ENCODE measurements at places on chromosomes 5 and 9.

GRCh38 chr9:98067184-98067583 lies 10.7 kb downstream of the NANS start:
- no peak for DNase-seq

- no peak for DNase-seq
Measured at GRCh38 chr5:133457439-133458355, 154.6 kb downstream of the FSTL4 start.

DNA sequence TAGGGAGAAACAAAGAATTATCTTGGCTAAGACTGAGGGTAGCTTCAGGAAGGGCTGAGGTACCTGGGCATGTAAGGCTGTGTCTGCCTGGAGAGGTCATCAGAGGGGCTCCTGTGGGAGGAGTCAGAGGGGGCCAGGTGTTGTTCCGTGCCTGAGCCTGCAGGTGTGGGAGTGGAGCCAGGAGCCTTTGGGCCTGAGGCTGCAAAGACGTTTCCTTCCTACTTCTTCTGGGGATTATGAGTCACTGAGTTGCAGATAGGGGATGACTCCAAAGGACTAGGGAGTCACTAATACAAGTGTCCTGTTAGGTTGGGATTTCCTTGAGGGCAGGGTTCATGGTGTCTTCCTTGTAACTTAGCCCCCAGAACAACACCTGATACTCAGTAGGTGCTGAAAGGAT lies 391.1 kb downstream of the ARHGEF28 start:
- DNase-seq, result no peak

- DNase-seq, result no peak
Measured at GRCh38 chr5:110475529-110475928, 250.9 kb downstream of the TMEM232 start.

- DNase-seq, result no peak
Measured at GRCh38 chr9:21936161-21936560, 58.0 kb downstream of the CDKN2A start.

- no peak for DNase-seq
Measured at GRCh38 chr9:3648722-3649246, 123.0 kb upstream of the RFX3 start.

DNA sequence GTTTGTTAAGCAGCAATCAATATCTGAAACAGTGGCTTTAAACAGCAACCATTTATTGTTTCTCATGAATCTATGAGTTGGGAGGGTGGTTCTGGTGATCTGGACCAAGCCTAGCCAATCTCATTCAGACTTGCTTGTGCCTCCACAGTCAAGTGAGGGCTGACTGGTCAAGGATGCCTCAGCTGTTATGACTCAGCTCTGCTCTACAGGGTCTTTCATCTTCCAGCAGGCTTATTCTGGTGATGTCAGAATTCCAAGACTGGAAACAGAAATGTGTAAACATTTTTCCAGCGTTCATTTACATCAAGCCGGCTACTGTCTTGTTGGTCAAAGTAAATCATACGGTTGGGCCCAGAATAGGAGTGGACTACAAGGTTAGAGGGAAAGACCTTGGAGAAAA lies 2.5 kb upstream of the PIP5K1B start:
- DNase-seq, result no peak

DNA sequence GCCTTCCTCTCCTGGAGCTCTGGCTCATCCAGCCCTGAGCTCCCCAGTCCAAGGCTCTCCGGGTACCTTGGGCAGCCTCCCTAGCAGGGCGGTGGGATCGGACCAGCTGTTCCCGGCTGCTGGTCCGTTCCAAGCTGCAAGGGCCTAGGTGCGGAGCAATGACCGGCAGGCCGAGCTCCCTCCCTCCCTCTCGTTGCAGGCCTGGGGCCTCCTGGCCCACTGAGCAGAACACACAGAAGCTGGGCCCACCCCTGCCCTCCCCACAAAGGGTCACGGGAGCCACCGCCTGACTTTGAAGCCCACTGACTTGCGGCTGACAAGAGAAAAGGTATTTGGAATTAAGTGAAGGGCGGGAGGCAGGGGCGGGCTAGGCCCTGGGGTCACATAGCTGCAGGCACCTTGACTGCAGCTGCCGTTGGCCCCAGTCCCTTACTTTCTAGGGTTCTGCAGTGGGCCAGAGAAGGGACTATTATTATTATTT lies 104.7 kb upstream of the IER5L start:
- DNase-seq, result no peak

- DNase-seq, result no peak
Measured at GRCh38 chr5:94847726-94848125, 229.3 kb downstream of the SLF1 start.

GRCh38 chr5:146040527-146040926 lies 64.8 kb downstream of the PLAC8L1 start:
- no peak for DNase-seq

DNA sequence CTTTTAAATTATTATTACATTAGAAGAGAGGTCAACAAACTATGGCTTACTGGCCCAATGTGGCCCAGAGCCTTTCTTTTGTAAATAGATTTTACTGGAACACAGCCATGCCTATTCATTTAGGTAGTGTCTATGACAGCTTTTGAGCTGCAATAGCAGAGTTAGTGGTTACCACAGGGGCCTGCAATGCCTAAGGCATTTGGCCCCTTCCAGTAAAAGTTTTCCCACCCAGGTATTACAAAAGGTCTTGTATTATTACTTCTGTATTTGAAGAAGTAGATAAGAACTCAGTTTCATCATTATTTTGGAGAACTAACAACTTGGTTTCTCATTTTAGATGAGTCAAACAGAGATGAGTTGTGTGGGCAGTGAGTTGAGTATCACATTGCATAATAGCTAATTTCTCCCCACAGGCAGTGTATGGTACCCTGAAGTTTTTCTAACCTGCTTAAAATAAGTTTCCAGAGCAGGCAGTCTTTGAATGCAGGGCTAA lies 9.5 kb downstream of the MTRR start:
- no peak for DNase-seq

DNA sequence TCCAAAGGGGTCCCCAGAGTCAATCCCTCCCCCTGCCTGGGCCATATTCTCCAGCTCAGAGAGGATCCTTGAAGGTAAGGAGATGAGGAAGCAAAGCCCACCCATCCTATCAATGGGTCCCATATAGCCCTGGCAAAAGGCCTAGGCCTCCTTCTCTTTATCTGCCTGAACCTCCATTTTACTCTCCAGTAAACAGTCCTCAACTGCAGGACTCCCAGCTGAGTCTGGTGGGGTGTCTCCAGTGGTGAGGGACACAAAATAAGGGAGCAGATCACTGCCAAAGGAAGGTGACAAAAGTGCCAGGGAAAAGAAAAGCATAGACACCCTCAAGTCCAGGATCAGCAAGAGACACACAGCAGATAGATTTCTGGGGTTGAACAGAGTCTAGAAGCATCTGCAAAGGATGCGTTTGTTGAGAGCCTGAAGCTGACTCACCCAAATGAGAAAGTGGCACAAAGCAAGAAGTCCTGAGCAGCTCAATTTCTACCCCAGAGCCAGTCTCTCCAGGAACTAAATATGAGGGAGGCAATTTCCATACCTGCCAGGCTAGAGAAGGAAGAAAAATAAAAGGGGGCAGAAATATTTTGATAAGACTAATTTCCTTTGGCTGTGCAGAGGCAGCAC lies 2.7 kb upstream of the EBF1 start:
- no peak for DNase-seq

DNA sequence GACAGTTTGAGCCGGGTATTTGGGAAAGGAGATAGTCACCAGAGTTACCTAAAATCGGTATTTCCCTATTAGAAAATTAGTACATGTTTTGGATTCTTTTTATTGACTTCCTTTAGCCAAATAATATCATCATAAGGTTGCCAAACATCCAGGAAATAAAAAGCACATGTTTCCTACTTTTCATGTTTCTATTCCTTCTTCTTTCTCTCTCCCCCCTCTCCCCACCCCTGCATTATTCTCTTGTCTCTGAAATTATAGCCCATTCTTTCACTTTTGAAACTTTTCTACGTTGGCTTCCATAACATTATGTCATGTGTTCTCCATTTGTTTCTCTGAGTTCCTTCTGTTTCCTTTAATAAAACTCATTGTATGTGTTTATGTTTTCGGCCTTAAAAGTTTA lies 161.9 kb downstream of the ALDH1A1 start:
- DNase-seq, result no peak

DNA sequence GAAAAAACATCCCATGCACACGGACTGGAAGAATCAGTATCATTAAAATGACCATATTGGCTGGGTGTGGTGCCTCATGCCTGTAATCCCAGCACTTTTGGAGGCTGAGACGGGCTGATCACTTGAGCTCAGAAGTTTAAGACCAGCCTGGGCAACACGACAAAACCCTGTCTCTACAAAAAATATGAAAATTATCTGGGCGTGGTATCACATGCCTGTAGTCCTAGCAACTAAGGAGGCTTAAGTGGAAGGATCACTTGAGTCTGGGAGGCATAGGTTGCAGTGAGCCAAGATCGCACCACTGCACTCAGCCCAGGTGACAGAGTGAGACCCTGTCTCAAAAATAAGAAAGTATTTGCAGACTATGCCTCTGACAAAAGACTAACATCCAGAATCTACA lies 68.4 kb downstream of the TTC39B start:
- DNase-seq, result no peak

- DNase-seq, result no peak
Measured at GRCh38 chr9:5876711-5877110, 14.0 kb upstream of the MLANA start.

DNA sequence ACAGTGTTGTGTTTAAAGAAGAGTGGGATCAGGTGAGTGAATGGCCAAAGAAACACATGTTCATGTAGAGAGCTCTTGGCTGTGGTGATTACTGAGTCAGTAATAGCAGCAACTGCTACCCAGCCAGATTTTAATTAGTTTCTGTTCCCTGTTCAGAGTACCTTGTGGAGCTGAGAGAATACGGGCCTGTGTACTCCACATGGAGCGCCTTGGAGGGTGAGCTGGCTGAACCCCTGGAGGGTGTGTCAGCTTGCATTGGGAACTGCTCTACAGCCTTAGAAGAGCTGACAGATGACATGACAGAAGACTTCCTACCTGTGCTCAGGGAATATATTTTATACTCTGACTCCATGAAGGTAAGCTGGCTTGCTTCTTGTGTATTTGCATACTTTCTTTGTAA lies 52.3 kb downstream of the SLC46A2 start:
- no peak for DNase-seq

- DNase-seq, result no peak
Measured at GRCh38 chr9:121901616-121902015, 191.5 kb downstream of the TTLL11 start.

- DNase-seq, result peak; percentile 70
Measured at GRCh38 chr5:173293817-173294672, 34.2 kb downstream of the STC2 start.

GRCh38 chr9:72039532-72039931 lies 20.9 kb downstream of the C9orf57 start:
- DNase-seq, result no peak

DNA sequence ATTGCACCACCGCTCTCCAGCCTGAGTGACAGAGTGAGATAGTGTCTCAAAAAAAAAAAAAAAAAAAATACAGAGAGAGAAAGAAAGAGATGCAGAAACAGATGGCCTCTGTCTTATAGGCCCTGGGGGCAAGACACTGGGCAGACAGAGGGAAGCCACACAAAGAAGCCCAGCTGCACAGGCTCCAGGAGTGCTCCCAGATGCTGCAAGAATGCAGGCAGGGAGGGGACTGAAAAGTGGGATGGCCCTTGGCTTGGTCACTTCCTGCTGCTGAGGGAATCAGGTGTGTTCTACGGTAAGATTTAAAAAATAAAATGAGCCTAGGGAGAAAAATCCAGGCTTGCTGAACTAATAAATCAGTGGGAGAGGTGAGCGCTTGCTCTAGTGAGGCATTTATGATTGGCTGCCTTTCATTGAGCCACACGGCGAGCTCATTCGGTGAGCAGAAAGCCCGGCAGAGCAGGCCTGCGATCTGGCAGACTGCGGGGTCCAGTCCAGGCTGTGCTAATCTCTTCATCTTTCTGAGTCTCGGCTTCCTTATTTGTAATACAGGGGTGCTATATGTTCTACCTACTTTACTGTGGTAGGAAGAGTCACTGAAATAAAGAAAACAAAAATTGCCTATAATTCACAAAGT lies 80.6 kb downstream of the RAD23B start:
- no peak for DNase-seq

- DNase-seq, result no peak
Measured at GRCh38 chr9:117340422-117340821, 74.4 kb downstream of the ASTN2 start.

GRCh38 chr5:158155067-158155466 lies 296.1 kb upstream of the CLINT1 start:
- no peak for DNase-seq

- DNase-seq, result no peak
Measured at GRCh38 chr9:97075289-97075985, 36.5 kb upstream of the CTSV start.

DNA sequence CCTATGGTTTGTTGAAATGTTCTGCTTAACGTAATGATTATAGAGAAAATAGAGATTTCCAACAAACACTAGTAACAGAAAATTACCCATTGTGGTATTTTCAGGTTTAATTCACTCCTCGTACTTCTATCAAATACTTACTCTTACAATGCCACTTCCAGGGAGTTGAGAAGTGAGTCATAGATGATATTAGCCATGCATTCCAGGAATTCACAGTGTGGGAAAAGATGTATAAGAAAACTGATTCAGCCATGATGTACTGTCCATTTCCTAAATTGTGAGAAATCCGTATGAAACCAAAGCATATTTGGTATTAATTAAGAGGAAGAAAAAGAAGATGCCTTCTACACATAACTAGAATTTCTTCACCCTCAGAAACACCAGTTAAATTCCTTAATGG lies 1854.6 kb upstream of the WWC1 start:
- DNase-seq, result no peak

DNA sequence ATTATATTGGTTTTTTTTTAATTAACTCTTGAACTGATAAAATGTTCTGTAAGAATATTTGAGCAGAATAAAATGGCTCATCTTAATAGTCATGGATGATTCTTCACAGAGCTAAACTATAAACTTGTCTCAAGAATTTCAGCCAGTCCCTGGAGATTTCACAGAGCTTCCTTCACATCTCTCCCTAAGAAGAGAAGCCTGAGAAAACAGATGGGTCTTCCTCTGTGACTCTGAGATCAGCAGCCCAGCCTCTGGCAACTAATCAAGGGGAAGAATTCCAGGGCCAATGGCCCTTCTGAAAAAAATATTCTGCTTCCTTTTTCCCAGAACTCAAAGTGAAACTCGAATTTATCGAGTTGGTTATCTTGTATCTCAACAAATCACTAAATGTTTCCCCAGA lies 122.2 kb upstream of the ITGA1 start:
- no peak for DNase-seq

- DNase-seq, result no peak
Measured at GRCh38 chr9:20838218-20838617, 154.2 kb downstream of the FOCAD start.

GRCh38 chr9:110323818-110324217 lies 13.8 kb downstream of the TXNDC8 start:
- DNase-seq, result no peak

GRCh38 chr5:99349787-99350186 lies 421.0 kb upstream of the CHD1 start:
- DNase-seq, result no peak

DNA sequence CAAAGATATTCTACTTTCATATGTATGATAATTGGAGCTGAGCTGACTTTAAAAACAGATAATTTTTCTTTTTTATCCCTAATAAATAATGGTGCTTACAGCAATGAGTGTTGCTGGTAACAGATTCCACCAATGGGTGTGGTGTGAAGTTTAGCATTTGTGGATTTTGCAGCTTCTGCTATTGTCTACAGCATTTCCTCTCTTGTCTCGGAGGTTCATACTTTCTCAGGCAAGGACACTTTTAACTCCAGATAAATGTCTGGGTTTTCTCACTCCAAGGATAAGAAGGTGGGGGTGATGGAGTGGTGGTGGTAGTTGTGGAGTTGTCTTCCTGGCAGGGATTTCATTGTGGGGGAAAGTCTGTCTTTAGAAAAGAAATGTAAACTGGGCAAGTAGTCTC lies 120.0 kb upstream of the CDKN2B start:
- DNase-seq, result no peak

GRCh38 chr5:31393126-31393525 lies 138.8 kb downstream of the DROSHA start:
- DNase-seq, result no peak

All from activated CD4-positive, alpha-beta T cell treated with anti-CD3 and anti-CD28 coated beads for 24 hours (primary cell).